ENCODE measurements at places on chromosomes 1 and 21.
A peak's percentile ranks its signal among the peaks of the same experiment; 100 is the strongest.

DNA sequence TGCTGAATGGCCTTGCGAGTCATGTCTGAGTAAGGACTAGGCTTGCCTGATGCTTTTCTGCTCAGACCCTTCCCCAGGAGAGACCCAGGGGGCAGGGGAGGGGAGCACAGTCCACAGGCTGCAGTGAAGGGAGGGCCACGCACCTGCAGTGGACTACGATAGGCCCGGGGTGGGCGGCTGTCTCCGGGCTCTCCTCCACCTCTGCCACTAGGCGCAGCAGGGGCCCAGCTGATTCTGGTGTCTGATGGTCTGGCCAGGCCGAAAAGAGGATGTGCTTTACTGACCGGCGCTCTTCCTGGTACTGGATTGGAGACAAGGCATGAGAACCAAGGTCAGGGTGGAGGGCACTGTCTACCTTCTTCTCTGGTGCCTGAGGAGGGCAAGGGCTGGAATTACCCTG lies 7.9 kb upstream of the ARL8A start:
- DNase-seq = no peak

GRCh38 chr1:234154320-234155251 lies 218.7 kb upstream of the COA6 start:
- peak; percentile 69 for DNase-seq

GRCh38 chr1:17877896-17878295 lies 122.8 kb downstream of the ACTL8 start:
- DNase-seq = peak; percentile 38

- peak; percentile 79 for DNase-seq
Measured at GRCh38 chr1:41485605-41486004, 1.1 kb upstream of the EDN2 start.

- DNase-seq = no peak
Measured at GRCh38 chr1:232340446-232340845, 289.5 kb downstream of the SIPA1L2 start.

- no peak for DNase-seq
Measured at GRCh38 chr1:10519016-10519417, 44.3 kb downstream of the PEX14 start.

DNA sequence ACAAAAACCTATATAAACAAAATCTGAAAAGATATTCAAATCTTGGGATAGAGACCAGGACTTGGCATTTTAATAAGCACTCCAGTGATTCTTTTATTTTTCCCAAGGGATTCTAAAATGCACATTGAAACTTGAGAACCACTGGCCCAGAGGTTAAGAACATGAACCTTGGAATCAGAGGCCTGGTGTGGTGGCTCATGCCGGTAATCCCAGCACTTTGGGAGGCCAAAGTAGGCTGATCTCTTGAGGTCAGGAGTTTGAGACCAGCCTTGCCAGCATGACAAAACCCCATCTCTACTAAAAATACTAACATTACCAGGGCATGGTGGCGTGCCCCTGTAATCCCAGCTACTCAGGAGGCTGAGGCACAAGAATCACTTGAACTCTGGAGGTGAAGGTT lies 12.9 kb upstream of the CEP85 start:
- no peak for DNase-seq

DNA sequence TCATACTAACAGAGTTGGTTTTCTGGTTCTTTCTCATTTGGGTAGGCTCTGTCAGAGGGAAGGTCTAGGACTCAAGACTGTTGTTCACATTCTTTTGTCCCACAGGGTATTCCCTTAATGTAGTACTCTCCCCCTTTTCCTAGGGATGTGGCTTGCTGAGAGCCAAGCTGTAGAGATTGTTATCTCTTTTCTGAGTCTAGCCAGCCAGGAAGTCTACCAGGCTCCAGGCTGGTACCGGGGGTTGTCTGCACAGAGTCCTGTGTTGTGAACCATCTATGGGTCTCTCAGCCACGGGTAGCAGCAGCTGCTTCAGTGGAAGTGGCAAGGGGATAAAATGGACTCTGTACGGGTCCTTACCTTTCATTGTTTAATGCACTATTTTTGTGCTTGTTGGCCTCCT lies 226.4 kb downstream of the LBR start:
- DNase-seq = no peak

GRCh38 chr1:172287208-172287607 lies 133.3 kb upstream of the C1orf105 start:
- peak; percentile 64 for DNase-seq

GRCh38 chr1:29679828-29680558 lies 443.7 kb downstream of the PTPRU start:
- DNase-seq = no peak

- no peak for DNase-seq
Measured at GRCh38 chr1:66013371-66013770, 220.7 kb downstream of the PDE4B start.

DNA sequence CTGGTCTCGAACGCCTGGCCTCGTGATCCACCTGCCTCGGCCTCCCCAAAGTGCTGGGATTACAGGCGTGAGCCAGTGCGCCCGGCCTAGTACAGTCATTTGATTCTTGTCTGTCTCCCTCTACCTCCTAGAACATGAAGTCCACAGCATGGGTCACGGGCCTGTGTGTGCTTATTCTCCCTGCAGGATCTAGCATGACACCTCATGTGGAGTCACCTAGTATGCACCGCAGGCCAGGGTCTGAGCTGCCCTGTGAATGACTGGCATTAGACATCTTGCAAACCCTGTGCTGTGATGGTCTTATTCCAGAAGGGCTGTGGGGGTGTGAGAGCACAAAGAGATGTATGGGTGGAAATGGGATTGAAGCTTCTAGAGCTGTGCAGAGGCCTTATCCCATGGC lies 133.2 kb downstream of the GALNT2 start:
- no peak for DNase-seq

GRCh38 chr1:206582971-206583706 lies 29.1 kb downstream of the EIF2D start:
- DNase-seq = no peak

DNA sequence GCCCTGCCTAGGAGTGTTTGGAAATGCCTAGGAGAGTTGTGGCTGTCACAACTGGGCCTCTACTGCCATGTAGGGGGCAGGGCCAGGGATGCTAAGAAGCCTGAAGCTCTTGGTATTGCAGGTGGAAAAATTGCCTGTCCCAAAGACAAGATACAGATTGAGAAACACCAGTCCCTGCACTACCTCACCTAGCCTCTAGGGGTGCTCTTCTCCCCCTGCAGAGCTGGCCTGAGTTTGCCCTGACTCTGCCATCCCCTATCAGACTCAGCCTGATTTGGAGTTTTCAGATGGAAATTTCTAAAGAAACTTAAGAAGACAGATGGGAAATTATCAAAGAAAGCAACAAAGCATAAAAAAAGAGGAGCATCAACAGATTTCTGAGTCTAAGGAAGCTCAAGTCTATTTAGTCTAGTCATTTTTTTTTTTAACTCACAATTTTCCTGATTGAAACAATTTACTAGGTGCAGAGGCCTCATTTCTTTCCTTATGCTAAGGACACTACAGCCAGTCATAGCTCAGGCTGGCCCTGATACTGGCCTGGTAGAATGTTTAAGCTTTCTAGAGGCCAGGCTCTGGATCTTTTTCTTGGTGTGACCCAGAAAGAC lies 61.4 kb upstream of the LRRN2 start:
- peak; percentile 34 for DNase-seq

DNA sequence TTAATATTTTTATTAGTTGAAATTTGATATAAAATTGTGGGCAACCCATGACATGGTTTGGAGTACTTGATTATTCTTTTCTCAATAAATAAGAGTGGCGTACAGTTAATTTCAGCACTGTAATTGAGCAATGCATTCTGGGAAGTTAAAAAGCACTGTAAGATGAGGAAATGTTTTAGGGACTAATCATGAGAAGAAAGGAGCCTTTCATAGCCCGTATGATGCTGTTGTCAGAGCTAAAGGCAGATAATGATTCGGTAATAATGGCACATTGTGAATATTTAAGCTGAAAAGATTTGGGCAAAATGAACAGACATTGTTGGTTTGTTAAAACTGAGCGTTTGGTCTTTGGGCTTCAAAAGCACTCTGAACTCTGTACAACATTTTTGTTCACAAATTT lies 139.3 kb downstream of the NFIA start:
- no peak for DNase-seq

DNA sequence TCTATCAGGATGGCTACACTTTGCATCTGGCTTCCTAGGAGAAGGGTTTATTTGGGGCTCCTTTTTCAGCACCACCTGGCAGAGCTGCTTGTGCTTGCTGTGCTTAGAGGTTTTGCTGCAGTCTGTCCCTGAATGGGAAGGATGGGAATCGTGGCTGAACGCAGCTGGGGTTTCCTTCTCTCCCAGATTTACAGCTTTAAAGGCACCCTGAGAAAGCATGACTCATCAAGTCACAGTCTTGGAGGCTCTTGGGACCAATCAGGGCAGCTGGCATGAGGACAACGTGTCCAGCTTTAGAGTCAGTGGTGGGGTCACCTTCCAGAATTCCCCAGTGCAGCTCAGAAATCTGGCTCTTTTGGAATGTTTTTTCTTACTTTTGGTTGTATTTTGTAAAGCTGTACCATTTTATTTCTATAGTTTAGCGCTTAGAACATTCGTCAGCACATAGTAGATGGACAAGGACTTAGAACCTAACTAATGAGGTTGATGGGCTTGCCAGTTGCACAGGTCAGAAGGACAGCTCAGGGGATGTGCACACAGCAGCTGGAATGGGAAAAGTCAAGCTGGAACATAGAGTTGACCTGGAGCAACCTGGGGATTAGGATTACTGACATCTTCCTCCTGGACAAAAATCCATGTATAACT lies 222.6 kb downstream of the PRDM2 start:
- DNase-seq = no peak

GRCh38 chr1:201294876-201295275 lies 11.6 kb downstream of the PKP1 start:
- DNase-seq = no peak

DNA sequence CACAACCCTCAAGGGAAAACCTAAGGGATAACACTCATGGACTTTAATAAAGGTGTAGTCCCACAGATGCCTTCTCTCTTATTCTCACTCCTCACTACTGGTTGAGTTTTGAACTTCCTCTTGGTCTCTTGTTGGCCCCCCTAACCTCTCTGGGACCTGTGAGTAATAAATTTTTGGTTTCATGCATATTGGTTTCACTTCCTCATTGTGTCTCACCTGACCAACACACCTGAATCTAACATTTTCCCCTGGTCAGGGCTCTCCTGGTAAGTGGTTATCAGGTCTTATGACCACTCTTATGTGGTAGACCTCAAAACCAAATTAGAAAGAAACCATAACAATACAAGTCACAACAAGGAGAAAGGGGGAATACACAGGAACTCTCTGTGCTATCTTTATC lies 60.5 kb upstream of the PRMT6 start:
- DNase-seq = no peak

DNA sequence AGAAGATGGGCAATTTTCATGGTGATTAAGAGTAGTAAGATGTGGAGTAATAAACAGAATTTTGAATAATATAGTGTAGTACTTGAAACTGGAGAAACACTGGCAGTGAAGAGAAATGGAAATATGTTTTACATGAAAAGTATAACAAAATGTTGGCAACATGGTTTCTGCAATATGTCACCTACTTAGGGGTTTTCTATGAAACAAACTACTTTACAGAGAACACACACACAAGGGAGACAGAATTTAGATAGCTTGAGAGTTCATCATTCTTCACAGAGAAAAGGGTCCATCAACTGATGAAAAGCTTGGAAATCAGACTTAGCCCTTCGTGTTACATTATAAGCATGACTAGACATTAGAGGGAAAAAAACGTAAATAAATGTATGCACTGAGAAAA lies 135.2 kb downstream of the EIF4G3 start:
- DNase-seq = no peak

DNA sequence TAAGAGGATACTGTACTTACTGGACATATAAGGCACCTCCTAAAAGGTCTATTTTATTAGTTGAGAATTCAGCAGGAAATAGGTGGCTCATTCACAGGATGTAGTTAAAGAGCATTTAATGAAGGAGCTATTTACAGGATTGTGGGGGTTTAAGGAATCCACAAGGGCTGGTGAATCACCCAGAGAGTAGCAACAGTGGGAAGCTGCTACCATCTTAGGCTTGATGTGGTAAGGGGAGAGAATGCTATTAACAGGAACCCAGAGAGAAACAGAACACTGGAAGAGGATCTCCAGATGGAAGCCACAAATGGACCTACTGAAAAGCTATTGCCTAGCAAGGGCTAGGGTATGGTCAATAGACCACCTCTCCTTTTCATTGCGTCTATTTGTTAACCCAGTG lies 52.0 kb upstream of the COL11A1 start:
- DNase-seq = peak; percentile 73

DNA sequence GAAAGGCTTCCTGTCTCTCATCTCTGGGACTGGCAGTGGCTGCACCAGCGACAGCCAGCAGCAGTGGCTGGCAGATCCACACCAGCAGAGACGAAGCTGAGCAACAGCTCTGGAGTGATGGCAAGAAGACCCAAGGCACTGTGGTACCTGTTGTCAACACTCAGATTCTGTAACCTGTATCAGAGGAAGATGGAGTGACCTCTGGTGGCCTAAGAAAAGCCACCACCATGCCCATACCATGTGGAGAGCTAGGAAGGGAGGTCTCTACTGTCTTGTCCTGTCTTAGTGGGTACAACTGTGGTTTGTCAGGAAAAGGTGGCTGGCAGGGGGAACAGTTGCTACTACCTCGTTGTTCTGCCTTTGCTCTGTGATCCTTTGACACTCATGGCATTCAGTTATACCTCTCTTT lies 22.5 kb upstream of the RHBDL2 start:
- no peak for DNase-seq

DNA sequence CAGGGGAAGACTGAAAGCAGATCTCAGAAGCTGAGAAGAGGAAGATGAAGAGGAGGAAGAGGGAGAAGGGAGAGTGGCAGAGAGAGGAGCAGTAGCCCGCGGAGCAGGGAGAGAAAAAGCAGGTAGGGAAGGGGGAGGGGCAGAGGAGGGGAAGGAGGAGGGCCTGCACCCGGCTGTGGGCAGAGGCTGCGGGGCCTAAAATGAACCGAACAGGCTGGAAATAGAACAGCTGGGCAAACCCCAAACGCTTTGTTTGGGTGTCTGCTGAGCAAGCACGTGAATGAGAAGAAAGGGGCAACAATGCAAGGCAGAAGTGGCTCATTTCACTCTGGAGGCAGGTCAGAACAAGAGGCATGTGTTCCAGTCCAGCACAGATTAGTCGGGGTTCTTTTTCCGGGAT lies 33.5 kb downstream of the KCNC4 start:
- no peak for DNase-seq
